ENCODE measurements at places on chromosomes 4 and X. TPM values are rescaled to one million over a fixed set of nuclear protein-coding genes. Genes with fewer than 3 reads are reported as not detected.

DNA sequence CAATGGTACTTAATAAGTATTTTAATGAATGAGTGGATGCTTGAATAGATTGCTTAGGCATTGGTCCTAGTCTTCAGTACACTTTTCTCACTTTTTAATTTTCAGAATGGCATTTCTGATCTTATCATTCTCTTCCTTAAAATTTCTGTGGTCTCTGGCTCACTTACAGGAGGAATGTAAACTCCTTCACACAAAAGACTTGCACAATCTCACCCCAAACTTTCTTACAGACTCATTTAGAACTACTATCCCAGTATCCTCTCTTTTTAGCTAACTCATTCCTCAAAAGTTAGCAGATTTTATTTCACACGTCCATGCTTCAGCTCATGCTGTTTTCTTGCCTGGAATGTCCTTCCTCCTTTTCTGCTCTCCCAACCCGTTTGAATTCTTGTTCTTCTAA, 350.1 kb downstream of the GRXCR1 start:
- no peak for DNase-seq

DNA sequence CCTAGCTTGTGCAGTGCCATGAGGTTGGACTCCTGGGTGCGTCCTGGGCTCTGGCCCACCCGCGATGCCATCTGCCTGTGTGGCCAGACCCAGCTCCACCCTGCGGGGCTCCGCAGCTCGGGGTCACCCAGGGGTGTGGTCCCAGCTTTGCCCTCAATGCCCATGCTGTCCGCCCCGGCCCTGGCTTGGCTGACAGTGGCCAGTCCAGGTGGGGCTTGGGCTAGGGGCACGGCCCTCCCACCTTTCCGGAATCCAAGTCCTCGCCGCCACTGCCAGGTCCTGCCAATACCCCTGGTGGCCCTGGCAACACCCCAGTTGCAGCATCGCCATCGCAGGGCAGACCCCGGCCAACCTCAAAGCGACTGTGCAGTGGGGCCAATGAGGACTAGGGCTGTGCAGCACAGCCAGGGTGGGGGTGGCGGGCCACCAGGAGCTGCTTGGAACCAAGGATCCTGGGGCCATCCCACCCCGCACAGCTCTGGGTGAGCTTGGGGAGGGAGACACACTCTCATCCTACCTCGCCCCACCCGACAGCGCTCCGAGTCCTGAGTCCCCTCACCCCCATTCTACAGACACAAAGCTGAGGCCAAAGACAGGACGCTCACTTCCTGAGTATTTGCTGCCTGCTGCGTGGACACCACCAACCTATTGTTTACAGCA, 80.9 kb downstream of the ZNF718 start:
- no peak for DNase-seq

IQCM gene
- total RNA-seq = not detected

TEX13C gene
- total RNA-seq = not detected

Measured in HT-29 (cell line).